ENCODE measurements at places on chromosomes 1 and 21.

- peak; percentile 71 for DNase-seq
Observed at GRCh38 chr1:54950369-54951163, 29.9 kb upstream of the TMEM61 start.

GRCh38 chr1:56816264-56816663, 2.9 kb downstream of the FYB2 start:
- no peak for DNase-seq

DNA sequence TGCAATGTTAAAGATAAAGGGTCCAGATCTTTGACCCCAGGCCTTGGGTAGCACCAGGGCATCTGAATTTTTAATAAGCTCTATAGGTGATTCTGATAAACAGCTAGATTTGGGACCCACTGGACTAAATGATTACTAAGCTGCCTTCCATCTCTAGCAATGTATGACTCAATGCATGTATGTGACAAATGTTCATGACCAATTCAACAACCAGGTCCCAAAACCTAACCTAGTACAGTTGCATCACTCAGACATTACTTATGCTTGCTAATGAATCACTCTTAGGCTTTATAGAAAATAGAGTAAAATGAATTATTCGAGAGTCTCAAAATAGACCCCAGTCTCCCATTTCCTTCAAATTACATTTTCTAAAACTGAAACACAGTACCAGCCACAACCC, 35.5 kb downstream of the RCAN1 start:
- no peak for DNase-seq

DNA sequence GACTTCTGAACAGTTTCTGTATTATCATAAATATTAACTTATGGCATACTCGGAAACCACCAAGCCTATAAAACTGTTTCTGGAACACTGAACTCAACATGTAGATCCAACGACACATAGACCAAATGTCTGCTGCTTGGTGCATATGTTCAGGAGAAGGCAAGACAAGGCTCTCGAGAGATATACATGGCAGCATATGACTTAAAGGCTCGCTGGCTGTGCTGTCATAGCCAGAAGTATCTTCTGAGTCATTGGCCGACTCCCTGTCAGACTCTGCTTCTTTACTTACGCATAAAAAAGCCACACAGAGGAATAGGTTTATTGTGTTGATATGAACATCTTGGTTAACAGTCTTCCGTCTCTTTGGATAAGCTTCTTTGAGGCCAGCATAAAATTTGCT, 60.6 kb downstream of the LYST start:
- no peak for DNase-seq

GRCh38 chr1:107668762-107669161, 296.2 kb downstream of the VAV3 start:
- DNase-seq, result no peak

- no peak for DNase-seq
Observed at GRCh38 chr1:2152954-2153353, 41.6 kb downstream of the FAAP20 start.

DNA sequence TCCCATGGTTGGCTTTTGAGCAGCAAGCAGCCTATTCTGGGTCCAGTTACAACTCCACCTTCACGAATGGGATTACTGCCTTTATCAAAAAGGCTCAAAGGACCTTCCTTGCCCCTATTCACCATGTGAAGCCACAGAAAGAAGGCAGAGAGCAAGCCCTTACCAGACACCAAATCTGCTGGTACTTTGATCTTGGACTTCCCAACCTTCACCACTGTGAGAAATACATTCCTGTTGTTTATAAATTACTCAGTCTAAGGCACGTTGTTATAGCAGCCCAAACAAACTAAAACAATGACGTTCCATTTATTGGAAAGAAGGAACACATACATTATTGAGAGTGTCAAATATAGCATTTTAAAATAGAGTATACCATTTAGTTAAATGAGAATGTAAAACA, 1557.9 kb downstream of the PLA2G4A start:
- no peak for DNase-seq

DNA sequence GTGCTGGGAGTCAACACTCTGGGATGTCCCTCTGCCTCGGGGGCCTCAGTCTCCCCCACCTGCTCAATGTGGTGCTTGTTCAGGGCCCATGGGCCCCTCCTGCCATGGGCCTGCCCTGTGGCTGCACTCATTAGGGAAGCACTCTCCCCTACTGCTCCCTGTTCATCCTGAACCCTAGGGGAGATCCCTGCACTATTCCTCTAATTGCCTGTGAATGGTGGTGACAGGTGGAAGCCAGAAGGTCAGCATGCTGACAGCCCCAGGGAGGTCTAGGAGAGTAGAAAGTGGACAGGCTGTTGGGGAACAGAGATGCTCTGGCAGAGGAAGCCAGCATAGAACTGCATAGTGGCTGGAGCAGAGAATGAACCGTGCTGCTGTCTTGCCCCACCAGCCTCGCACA, 217.6 kb downstream of the TRABD2B start:
- no peak for DNase-seq

Data from ovary (tissue), 10 donors.